ENCODE measurements at places on chromosomes 7 and 10.

DNA sequence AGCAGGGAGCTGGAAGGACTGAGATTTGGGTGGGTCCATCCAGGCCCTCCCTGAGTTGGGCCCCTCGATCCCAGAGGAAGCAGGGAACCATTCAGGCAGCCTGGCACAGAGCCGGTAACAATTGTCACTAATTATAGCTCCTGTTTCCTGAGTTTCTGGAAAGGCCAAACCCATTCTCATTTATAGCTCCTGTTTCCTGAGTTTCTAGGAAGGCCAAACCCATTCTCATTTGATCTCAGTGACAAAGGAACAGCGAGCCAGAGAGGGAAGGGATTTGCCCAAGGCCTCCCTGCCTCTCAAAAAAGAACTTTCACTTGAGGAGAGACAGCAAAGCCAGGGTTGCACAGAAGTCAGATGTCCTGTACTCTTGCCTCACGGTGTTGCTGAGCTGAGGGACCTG is 521.9 kb downstream of the TYW1 start:
- DNase-seq: no peak

DNA sequence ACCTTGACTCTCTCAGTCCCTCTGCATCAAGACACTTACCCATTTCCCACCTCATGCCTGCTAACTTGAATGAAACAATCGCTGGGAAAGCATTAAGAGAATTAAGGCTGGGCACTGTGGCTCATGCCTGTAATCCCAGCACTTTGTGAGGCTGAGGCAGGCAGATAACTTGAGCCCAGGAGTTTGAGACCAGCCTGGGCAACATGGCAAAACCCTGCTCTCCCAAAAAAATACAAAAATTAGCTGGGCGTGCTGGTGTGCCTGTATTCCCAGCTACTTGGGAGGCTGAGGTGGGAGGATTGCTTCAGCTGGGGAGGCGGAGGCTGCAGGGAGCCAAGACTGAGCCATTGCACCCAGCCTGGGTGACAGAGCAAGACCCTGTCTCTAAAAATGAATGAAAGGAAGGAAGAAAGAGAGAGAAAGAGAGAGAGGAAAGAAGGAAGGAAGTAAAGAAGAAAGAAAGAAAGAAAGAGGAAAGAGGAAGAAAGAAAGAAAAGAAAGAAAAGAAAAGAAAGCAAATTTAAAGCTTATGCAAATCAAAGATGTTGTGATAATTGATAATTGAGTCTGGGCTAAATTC is 646 bp downstream of the SERPINE1 start:
- DNase-seq: no peak

GRCh38 chr10:110495731-110496552 is 1.8 kb upstream of the DUSP5 start:
- peak; percentile 30 for DNase-seq

DNA sequence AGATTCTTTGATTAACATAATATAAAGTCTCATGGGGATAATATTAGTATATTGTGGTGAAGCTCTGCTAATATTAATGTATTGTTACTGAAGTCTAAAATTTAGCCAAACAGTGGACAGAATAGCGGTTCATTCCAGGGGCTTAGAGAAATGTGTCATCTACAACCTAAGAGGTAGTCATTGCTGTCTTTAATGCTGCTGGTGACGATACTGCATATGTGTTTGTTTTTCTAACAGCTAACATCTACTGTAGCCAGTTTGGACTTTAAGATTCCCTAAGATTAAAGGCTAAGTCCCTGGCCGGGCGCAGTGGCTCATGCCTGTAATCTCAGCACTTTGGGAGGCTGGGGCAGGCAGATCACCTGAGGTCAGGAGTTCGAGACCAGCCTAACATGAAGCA is 102.0 kb upstream of the SAMD8 start:
- no peak for DNase-seq

DNA sequence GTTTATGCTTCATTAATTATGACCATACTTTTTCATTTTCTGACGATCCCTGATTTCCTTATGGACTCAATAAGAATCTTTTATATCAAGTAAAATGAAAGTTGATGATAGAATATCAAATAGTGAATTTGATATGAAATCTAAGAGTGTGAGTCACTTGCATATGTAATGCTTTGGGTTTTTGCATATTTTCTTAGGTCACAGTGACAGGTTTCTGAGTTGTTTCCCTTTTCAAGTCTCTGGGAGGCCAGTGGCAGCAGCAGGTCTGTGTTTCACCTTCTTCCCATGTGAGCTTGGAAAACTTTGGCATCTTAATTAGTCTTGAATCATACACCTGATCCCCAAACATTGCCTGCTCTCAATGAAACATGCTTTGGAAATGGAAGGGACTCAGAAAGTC is 34.7 kb upstream of the GJD4 start:
- no peak for DNase-seq

GRCh38 chr7:158123753-158124152 is 463.9 kb downstream of the PTPRN2 start:
- no peak for DNase-seq

- no peak for DNase-seq
Measured at GRCh38 chr7:102169651-102170392, 116.8 kb upstream of the SH2B2 start.

- no peak for DNase-seq
Measured at GRCh38 chr7:25391295-25391861, 163.1 kb upstream of the NPVF start.

- DNase-seq: no peak
Measured at GRCh38 chr7:105353752-105354328, 34.9 kb downstream of the SRPK2 start.

DNA sequence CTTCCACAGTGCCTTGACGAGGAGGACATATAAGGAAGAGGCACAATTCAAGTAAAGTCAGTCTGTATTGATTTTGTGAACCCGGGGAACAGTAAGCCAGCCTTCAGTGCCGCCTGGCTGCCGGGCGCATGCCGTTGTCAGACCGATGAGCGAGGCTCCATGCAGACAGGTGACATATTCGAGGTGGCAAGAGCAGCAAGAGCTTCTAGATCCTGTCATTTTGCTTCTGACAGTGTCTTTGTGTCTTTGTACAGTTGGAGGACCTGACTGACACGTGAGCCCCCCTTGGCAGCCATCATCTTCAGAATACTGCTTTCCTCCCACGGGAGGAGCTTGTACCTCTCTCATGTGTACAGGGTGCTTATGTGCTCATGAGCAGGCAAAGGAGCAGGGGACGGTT is 387.5 kb upstream of the GALNT17 start:
- no peak for DNase-seq

- DNase-seq: no peak
Measured at GRCh38 chr7:127798769-127799372, 146.9 kb downstream of the SND1 start.

DNA sequence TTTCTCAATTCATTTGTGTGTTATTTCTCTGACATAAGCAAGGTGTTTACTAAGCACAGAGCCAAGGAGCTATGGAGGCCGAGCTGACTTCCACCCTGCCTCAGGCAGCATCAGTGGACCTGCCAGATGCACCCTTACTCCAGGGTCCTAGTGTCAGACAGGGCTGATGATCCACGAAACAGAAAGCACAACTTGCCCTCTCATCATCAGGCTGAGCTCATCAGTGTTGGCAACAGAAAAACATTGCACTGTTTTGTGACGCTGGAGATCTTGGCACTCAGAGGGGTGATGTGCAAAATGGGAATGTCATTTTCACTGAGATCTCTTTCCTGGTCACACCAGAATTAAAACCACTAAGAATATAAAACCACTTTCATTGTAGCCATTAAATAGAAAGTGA is 201.8 kb downstream of the GLI3 start:
- DNase-seq: no peak

DNA sequence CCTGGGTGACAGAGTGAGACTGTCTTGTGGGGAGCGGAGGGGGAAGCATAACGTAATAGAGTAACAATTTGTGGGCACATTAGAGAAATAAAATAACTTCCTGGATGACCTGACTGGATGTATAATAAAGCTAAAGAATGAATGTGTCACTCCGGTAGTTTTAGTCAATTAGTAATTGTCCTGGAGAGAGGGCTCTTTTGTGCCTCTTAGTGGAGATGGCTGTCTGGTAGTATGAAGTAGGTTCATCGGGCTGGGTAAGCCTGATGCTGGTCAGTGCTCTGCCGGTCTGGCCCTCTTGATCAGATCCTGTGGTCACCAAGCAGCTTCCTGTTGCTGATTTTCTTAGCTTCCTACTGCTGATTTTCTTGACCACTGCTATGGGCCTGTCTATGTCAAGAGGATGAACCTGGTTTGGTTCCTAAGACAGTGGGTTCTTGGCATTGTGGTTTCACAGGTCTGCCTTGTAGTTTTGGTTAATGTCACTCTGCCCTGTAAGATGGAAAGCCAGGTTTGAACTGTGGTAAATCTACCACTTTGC is 34.1 kb downstream of the ZRANB1 start:
- DNase-seq: no peak

GRCh38 chr7:42770114-42770513 is 141.8 kb downstream of the C7orf25 start:
- no peak for DNase-seq

- DNase-seq: no peak
Measured at GRCh38 chr7:36763132-36763816, 39.0 kb upstream of the AOAH start.

DNA sequence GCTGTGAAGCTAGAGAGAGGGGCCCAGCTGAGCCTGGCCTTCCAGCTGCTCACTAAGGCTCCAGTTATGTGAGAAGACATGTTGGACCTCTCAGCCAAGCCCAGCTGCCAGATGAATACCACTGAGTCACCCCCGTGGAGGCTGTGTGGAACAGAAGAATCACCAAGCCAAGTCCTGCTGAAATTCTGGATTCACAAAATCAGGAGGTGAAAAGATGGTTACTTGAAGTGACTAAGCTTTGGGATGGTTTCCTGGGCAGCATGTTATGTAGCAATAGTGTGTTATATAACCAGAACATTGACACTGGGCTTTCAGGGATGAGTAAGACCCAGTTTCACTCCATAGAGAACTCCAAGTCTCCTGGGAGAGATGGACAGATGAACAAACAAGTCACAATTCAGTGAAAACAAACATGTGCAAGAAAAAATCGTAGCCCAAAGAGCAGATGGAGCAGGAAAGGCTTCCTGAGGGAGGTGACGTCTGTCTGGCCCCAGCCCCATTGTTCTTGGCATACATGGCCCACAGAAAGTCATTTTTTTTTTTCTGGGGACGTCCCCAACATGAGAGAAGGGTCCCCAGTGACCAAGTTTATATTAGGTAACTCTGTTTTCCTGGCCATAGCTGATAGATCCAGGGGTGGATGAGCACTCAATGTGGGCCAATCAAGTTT is 64.1 kb upstream of the PDZD8 start:
- no peak for DNase-seq

DNA sequence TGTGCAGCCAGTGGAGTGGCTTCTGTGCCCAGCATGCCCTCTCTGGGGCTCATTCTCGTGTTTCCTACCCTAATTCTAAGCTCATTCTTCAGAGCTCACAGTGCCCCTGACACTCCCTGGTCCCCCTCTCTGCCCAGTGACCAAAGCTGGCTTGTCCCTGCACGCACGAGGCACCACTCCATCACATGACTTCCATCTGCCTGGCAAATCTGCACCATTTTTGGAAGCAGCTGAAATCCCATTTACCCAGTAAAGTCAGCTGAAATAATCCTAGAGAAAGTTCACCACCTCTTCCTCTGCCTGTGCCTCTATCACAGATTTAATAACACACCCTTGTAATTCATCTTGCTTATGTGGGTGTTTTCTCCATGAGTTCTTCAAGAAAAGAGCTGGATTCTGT is 616.9 kb downstream of the PTPRN2 start:
- DNase-seq: no peak

DNA sequence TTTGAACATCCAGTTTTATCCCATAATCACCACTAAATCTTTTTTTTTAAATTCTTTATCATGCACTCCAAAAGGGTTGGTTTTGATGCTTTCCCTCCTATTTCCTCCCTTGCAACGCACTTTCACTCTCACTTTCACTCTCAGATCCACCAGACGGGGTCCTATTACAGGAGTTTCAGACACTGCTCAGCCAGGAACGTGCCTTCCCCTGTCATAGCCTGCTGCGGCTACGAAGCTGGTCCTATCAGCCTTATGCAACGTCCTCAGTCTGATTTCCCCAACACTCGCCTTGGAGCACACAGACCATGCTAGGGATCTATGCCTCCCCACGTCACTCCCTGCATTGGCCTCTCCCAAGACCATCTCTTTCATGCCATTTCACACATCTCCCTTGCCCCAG is 23.4 kb downstream of the ZPBP start:
- DNase-seq: no peak

- DNase-seq: no peak
Measured at GRCh38 chr7:134602881-134603451, 43.7 kb upstream of the BPGM start.

GRCh38 chr10:31940839-31941653 is 12.4 kb upstream of the ARHGAP12 start:
- DNase-seq: no peak

DNA sequence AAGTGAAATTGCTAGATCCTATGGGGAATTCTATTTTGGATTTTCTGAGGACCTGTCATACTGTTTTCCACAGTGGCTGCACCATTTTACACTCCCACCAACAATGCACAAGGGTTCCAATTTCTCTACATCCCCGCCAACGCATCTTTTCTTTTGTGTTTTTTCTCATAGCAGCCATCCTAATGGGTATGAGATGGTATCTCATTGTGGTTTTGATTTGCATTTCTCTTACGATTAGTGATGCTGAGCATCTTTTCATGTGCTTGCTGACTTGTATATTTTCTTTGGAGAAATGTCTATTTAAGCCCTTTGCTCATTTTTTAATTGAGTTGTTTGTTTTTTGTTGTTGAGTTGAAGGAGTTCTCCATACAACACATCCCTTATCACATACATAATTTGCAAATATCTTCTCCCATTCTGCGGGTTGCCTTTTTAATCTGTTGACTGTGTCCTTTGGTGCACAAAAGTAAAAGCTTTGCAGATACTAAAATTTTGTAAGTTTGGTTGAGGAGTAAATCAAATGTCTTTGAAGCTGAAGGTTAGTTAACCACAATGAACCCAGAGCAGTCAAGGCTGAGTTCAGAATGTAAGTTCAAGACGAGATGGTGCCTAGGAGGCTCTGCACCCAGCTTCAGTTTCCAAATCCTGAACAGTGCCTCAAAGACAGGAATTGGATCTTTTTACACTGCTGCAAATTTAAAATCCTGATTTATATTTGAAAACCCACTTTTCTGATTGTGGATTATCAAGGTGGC is 195.4 kb downstream of the COBL start:
- DNase-seq: no peak

Data from activated T-cell treated with anti-CD3 and anti-CD28 coated beads for 1 hour (primary cell).